Right ventricle myocardium superior (tissue), 1 donor: ENCODE measurements at places on chromosomes 7 and 10. TPM values are rescaled to one million over a fixed set of nuclear protein-coding genes. Genes with fewer than 3 reads are reported as not detected.

DNA sequence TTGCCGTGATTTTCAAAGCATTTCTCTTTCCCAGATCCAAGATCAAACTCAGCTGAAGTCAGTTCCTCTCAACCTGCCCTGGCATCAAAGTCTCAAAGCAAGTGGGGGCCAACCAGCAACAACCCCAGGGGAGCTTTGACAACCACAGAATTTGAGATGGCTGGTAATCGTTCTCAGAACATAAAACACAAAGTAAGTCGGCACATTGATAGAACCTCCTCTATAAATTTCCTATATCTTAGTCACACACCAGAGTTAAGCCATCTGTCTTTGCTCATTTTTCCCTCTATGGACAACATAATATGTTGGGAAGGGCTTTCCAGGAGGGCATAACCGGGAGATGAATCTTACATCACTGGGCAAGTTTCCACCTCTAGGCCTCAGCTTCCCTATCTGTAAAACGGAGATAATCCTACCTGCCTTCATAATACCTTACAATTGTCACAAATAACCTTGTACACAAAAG is 1.2 kb upstream of the DNAJC9 start:
- DNase-seq: no peak

- DNase-seq: no peak
Measured at GRCh38 chr10:2279711-2280110, 542.4 kb upstream of the ADARB2 start.

Gene STOX1
- total RNA-seq: 0.38 TPM

- no peak for DNase-seq
Measured at GRCh38 chr7:4190010-4190981, 491.8 kb upstream of the FOXK1 start.

DNA sequence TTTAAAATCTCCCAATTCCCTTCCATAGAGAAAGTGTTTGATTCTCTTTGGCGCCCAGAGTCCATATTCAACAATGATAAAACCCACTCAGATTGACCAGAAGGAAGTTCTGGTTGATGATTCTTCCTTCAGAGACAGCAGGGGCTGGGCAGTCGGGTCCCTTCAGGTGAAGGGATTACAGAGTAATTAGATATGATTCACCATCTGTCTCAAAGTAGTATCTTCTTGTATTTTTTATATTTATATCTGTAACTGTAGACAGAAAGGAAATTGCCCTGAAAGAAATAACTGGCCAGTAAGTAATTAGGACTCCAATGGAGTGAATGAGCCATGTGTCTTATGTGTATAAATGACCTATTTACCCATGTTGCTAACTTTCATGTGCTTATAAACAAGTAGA is 156.0 kb downstream of the PLCE1 start:
- DNase-seq: no peak

- no peak for DNase-seq
Measured at GRCh38 chr7:95908499-95908898, 136.1 kb downstream of the DYNC1I1 start.
